ENCODE measurements at places on chromosomes 2 and 18.

DNA sequence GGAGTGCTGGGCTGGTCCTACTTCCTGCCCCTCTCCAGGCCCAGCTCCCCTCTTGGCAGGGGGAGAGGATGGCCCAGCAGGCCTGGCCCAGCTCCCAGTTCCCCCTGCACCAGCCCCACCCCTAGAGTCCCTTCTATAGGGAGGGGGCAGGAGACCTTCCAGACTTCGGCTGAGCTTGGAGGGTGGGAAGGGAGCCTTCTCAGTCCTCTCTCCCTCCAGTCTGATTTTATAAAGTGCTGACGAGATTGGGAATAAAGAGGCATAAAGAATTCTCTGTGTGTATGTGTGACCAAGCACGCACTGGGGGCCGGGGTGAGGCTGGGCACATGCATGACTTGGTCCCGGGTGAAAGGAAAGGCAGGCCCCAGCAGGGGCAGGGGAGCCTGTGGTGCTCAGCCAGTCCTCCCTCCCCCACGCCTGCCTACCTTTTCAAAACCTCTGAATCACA lies 5.1 kb downstream of the CHPF start:
- DNase-seq = no peak

DNA sequence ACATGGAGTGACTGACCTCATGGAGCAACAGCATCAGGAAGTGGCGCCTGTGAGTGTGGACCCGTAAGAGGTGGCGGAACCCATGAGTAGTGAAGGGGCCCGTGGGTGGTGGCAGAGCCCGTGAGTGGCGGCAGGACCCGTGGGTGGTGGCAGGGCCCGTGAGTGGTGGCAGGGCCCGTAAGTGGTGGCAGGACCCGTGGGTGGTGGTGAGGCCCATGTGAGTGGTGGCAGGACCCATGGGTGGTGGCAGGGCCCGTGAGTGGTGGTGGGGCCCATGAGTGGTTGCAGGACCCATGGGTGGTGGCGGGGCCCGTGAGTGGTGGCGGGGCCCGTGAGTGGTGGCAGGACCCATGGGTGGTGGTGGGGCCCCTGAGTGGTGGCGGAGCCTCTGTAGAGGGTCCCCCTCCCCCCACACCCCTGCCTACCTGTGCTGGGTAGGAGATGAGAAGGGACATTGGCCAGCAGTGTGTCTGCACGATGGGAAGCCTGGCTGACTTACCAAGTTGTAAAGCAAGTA lies 407.7 kb upstream of the SALL3 start:
- DNase-seq = no peak

- DNase-seq = no peak
Observed at GRCh38 chr2:22829791-22830190, 555.2 kb upstream of the KLHL29 start.

DNA sequence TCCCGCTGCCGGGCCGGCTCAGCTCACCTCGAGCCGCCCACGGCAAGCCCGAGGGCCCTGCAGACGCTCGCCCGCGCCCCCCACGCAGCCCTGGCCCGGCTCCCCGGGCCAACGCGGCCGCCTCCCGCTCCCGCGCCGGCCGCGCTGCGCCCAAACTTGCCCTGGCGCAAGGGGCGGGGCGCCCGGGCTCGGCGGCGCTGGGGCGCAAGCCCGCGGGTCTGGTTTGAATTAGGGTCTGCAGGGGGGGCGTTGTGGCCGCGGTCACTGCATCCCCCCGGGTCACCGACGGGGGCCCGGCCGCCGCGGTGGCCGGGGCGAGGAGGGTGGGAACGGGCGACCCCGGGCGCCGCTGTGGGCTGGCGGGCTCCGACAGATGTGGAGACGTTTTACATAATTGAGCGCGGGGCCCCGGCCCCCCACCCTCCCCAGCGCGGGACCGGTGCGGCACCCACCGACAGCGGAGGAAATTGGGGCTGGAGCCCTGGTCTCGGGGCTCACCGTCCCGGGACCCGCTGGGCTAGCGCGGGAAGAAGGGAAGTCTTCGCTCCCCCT lies 690 bp downstream of the SDC1 start:
- DNase-seq = no peak

GRCh38 chr2:103898561-103898960 lies 955.4 kb upstream of the POU3F3 start:
- DNase-seq = no peak

- DNase-seq = no peak
Observed at GRCh38 chr2:11998218-11998617, 251.8 kb downstream of the LPIN1 start.

GRCh38 chr2:39468579-39469451 lies 31.7 kb upstream of the MAP4K3 start:
- DNase-seq = no peak

Data from CD8-positive, alpha-beta memory T cell (primary cell).